ENCODE measurements at places on chromosomes 2 and 18.

DNA sequence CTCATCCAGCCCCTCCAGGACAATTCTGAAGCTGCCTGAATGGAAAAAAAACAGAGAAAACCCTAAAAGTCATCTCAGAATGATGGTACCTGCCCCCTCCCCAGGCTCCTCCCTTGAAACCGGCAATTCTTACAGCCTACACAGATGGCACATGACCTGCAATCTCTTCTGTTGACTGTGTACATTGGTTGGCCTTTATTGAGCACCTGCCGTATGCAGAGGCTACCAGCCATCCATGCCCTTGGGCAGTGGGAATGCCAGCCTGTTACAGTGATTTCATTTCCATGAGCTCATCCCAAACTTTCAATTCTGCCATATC lies 57.1 kb downstream of the EMX1 start:
- no peak for DNase-seq

DNA sequence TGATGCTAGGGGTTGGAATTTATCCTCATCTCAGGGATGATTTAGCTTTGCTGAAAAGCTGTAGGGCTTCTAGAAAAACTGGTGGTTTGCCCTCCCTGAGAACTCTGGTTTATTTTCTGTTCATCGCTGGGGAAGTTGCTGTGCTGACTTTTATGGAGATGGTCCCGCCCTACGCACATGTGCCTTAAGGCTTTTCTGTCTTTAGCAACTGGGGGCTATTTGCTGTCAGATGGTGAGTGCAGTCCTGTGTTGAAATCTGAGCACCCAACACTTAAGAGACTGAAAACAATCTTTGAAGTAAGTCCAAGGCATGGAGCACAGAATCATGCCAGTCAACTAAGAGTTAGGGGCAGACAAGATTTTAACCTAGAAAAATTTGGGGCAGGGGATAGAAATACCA lies 2148.4 kb upstream of the CELF4 start:
- DNase-seq = no peak

DNA sequence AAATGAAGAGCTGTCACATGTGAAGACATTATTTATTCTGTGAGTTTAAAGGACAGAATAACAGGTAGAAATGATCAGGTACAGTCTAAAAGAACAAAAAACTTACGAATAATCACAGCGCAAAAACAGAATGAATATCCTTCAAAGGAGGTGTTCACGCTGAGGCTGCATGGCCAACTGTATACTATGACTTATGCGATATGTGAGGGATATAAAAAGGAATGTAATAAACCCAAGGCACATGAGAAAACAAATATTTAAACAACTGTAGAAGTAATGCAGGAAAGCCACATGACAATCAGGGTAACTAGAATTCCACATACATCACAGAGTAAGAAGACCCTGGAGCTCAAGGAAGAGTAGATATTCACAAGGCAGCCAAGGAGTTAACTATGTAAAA lies 81.3 kb downstream of the RTTN start:
- DNase-seq = no peak

GRCh38 chr2:55010149-55010591 lies 40.1 kb downstream of the RTN4 start:
- DNase-seq = no peak

DNA sequence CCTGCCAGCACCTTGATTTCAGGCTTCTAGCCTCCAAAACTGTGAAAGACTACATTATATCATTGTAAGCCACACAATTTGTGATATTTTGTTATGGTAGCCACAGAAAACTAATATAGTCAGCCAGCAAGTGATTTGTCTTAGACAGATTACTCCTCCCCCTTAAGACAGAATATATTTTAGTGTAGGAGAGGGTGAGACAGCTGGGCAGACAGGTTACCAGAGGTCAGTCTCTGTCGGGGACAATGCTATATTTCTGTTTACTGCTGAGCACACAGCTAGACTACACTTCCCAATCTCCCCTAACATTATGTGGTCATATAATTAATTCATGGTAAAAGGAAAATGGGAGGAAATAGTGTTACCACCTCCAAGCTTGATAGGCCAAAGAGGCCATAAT lies 185.8 kb upstream of the PIK3C3 start:
- no peak for DNase-seq

GRCh38 chr2:229852565-229852964 lies 69.2 kb downstream of the TRIP12 start:
- DNase-seq = no peak

Measured in cortex of kidney (tissue), 1 donor.